ENCODE measurements at places on chromosomes 2 and 18.

GRCh38 chr2:98972582-98973167, 36.6 kb upstream of the CRACDL start:
- no peak for DNase-seq

- no peak for DNase-seq
Measured at GRCh38 chr2:54708584-54709335, 14.7 kb upstream of the EML6 start.

DNA sequence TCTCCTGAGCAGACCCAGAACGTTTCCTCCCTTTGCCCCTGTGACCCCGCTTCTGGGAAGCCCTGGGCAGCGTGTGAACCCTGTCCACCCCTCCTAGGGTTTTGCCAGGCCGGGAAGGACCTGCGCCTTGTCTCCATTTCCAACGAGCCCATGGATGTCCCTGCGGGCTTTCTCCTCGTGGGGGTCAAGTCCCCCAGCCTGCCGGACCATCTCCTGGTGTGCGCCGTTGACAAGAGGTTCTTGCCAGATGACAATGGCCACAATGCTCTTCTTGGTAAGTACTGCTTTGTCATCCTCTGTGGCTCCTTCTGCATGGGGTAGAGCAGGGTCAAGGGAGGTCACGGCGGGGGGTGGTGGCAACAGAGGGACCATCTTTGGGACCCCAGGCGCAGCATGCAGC, 32.5 kb downstream of the GREB1 start:
- DNase-seq: no peak

- DNase-seq: no peak
Measured at GRCh38 chr2:213723707-213724106, 439.4 kb downstream of the SPAG16 start.

GRCh38 chr18:69838620-69839411, 108.9 kb downstream of the CD226 start:
- DNase-seq: no peak

DNA sequence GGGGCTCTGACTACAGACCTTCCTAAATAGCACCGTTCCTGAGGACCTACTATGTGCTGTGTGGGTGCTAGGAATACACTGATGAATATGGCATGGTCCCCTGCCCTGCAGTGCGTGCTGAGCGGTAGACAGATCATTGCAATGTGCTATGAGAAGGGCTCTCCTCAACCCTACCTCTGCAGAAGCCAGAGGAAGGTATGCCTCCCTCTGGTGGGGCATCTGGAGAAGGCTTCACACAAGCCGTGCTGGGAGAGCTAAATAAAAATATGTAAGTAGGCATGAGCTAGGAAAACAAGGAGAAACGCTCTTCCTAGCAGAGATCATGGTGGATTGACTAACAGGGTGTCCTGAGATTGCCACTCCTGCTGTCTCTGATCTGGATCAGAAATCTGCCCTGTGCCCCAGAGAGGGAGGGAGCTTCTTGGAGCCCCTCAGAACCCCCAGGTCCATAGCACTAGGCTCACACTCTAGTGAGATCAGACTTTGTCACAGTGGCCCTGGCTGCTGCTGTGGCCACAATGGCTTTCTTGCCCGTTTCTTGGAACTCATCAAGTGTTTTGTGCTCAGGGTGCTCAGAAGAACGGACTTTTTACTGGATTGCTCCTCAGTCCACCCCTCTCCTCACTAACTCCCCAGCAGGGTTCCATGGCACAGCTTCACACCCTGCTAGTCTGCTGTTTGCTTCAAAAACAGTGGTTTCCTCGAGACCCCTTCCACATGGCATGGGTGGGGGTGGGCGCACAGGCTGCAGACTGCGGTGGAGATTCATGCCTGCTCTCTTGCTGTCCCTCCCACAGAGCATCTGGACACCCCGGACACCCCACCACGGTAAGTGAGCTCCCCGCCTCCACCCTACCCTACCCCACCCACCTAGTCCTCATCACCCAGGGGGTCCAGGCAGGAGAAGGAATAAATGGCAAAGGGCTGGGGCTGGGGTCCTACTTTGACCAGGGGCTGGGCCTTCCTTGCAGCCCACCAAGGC, 14.2 kb downstream of the SIGLEC15 start:
- DNase-seq: no peak

GRCh38 chr18:34650121-34650545, 60.0 kb upstream of the DTNA start:
- DNase-seq: no peak

GRCh38 chr2:72973566-72974435, 56.5 kb downstream of the EMX1 start:
- DNase-seq: peak; percentile 84

DNA sequence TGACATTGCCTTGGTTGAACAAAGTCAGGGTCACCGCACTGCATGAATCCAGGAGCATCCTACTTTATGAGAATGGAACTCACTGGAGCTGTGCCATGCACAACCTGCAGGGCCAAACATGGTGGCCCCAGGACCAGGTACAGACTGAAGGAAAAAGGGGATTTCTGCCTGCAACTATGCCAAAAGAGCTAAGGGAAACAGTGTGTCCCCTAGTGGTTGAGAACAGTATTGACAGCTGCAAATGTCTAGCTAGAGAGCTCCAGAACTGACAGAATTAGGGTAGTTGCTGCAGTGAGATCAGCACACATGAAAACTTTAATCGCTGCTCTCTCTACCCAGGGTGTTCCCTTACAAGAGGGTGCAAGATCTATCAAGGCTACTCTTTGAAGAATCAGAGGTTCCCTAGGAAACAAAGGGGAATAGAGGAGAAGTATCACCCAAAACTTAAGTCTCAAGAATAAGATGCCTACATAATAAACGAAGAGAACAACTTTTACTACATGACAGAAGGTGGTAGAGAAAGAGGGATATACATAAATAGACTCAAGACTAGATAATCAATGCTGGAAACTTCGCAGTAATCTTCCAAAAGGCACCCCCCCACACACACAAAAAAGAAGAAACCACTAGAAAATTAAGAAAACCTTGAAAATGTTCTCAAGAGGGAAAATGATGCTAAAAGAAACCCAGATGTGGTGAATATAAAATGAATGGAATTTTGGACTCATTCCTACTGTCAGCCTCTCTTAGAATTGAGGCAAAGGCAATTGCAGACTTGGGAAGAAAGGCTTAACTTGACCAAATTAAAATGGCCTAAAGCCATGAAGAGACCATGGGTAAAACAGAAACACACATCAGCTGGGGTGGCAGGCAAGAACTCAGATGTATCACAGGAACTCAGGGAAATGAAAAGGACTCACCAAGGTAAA, 43.6 kb upstream of the IHH start:
- DNase-seq: peak; percentile 69

DNA sequence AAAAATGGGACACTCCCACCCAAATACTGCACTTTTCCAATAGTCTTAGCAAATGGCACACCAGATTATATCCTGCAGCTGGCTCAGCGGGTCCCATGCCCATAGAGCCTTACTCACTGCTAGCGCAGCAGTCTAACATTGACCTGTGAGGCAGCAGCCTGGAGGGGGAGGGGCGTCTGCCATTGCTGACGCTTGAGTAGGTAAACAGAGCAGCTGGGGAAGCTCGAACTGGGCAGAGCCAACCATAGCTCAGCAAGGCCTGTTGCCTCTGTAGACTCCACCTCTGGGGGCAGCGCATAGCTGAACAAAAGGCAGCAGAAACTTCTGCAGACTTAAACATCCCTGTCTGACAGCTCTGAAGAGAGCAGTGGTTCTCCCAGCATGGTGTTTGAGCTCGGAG, 110.4 kb downstream of the CTIF start:
- DNase-seq: no peak

GRCh38 chr18:74381621-74382295, 66.1 kb downstream of the C18orf63 start:
- DNase-seq: no peak

DNA sequence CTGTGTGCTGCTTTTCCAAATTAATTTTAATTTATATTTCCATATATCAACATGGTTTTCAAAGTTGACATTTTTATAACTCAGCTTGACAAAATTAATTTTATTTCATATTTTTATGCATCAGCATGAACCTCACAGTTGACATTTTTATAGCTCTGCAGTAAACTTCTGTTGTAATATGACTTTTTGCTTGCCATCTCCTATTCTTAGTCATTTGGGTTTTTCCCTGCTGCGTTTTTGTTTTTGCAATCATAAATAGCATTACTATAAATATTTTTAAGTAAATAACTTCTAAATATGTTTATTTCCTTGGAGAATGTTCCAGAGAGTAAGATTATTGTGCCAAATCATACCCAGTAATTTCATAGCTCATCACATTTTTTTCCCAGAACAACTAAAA, 21.0 kb upstream of the L3MBTL4 start:
- no peak for DNase-seq

DNA sequence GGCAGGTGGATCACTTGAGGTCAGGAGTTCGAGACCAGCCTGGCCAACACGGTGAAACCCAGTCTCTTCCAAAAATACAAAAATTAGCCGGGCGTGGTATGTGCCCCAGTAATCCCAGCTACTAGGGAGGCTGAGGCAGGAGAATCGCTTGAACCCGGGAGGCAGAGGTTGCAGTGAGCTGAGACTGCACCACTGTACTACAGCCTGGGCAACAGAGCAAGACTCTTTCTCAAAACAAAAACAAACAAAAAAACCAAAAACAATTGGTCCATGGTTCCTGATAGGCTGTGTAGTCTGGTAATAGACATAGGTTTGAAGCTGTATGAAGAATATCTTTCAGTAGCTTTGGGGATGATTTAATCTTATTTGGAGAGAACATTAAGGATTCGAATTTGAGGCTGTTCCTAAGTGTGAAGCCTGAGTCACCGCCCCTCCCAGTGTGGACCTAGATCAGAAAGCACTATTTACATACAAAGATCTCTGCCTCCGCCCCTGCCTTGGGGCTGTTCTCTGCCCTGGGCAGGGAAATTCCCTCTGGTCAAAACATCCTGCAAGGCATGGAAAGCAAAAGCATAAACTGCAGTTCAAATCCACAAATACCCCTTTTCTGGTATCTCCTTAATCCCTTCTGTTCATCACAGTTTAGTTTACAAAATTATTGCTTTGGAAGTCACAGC, 52.8 kb upstream of the PMAIP1 start:
- peak; percentile 86 for DNase-seq

DNA sequence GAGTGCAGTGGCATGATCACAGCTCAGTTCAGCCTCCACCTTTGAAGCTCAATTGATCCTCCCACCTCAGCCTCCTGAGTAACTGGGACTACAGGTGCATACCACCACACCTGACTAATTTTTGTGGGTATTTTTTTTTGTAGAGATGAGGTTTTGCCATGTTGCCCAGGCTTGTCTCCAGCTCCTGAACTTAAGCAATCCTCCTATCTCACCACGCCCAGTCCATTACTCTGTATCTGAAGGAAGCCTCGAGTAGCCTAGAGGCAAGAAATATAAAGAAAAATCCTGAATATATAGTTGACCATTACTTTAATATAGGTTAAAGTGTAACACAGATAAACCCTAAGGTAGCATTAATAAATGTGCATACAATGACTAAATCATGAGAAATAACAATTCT, 686.8 kb upstream of the PIK3C3 start:
- no peak for DNase-seq

DNA sequence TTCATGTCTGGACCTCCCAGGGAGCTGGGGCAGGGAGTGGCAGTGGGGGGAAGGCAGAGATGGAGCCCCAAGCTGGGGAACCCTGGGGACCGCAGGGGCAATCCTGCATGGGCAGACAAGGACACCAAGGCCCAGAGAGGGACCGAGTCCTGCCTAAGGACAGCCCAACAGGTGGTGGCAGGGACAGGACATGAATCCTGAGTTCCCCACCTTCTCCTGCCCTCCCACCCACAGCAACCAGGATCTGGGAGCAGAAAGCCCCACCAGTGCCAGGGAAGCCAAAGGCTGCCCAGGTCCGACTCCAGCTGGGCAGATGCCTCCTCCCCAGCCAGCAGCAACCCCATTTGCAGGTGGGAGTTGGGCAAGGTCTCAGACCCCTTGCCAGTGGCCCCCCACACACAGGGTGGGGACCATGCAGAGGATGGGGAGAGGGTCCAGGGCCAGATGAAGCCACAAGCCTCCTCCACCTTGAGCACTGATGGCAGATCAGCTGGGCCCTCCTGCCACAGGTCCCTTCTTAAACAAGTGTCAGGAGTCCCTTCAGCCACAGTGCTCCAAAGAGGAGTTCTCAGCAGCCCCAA, 6.3 kb downstream of the ADRA2B start:
- no peak for DNase-seq

DNA sequence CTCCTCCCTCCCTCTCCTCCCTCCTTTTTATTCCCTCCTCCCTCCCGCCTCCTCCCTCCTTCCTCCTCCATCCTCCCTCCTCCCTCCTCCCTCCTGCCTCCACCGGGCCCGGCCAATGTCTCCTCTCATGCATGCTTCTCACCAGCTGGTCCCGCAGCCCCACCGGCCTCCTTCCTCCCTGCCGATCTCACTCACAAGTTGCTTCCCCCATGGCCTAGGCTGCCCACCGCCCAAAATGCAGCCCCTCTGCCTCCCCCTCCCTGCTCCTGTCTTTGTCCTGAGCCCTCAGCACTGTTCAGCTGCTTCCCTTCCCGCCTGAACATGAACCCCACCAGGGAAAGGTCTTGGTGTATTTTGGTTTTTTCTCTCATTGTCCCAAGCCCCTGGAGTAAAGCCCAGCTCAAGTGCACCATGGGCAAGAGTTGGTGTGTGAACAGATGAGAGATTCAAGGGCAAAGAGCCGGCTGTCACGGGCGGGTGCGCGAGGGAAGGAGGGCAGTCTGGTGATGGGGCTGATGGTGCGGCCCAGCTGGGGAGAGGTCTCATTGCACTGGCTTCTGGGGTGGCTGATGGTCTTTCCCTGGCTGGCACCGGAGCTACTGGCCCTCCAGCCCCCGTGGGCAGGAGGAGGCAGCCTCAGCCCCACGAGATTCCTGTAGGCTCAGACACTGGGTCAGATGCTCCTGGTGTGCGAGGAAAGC, 117.6 kb downstream of the TWIST2 start:
- DNase-seq: no peak

DNA sequence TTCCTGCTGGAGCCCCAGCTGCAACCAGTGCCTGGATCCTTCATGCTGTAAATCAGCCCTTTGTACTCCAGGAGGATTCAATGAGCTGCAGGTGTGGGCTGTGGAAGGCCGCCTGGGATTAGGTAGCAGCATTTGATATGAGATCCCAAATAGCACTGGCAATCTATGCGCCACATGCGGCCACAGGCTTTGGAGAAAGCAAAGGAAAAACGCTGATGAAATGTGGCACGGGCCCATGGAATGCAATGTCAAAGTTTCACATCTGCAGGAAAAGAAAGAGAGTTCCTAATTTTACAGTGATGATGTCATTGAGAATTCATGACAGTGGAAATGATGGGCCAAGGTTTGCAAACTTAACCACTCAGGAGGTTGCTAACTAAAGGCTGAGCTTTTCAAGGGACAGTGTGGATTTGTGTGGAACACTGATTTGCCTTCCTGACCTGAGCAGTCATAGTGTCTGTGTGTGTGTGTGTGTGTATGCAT, 216.4 kb upstream of the OSR1 start:
- no peak for DNase-seq

DNA sequence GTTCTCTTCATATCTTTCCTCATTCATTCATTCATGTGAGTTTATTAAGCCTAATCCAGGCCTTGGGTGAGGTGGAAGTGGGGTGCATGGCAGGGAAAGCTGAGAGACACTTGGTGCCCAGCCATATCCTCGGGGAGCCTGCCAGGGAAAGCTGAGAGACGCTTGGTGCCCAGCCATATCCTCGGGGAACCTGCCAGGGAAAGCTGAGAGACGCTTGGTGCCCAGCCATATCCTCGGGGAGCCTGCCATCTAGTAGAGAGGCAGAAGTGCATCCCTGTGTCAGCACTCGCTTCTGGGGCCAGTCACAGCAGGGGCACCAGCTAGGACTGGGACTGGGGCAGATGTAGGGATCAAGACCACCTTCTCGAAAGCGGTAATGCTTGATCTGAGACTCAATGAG, 39.4 kb downstream of the DDX18 start:
- DNase-seq: no peak
